ENCODE measurements at places on chromosomes 4 and X.

DNA sequence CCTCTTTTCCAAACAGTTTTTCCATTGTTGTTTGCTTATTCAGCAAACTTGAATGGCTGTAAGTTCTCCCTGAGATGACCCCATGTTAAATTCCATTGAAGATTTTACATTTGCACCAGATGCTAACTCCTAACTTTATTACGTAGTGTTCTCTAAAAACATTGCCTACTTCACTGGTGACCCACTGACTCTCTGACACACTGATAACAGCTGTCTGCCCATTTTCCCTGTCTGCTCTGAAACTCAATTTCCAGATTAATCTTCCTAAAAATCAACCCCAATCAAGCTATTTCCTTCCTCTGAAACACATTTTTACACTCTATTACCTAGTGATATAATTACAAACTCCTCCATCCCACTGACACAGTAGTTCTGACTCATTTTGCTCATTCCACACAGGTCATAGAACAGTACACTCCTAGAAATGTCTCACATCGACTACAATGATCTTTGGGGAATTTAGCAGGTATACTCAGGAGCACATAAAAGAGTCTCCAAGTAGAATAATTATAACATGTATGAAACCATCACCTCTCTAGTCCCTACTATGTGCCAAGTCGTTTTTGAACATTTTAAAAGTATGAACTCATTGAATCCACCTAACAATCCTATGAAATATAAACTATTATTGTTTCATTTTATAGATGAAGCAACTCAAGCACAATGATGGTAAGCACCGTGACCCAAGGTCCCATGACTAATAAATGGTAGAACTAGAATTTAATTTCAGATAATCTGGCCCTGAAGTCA, 210.9 kb downstream of the SLIT2 start:
- no peak for DNase-seq

DNA sequence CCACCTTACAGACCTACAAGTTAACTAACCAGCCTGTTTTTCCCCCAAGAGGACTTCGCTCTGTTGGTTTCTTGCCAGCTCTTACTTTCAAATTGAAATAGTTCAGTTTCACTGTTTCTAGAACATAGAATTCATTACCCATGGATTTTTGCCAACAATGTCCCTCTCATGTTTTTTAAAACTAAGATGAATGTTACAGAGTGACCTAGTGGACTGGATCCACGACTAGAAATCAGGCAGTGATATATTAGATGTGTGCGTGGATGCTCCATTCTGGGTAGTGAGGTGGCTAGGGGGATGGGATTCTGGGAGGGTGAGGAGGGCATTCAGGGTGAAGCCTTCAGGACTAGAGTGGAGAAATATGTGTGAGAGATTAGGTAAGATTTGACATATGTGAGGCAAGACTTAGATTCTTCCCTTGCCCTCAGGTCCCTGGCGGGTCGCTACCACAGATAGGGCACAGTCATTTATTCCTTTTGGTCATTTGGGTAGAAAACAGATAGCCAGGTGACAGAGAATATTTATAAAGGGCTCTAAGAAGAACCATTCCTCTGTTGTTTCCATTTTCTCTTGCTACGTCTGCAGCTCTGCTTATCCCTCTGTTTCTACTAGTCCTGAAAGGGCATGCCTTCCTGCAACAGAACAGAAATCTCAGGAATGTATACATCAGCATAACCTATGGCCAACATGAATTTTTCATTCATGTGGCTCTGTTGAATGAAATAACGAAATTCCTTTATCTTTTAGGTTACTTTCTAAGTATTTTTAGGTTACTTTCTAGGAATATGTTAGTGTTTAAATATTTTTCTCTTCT, 15.4 kb upstream of the JADE1 start:
- no peak for DNase-seq

DNA sequence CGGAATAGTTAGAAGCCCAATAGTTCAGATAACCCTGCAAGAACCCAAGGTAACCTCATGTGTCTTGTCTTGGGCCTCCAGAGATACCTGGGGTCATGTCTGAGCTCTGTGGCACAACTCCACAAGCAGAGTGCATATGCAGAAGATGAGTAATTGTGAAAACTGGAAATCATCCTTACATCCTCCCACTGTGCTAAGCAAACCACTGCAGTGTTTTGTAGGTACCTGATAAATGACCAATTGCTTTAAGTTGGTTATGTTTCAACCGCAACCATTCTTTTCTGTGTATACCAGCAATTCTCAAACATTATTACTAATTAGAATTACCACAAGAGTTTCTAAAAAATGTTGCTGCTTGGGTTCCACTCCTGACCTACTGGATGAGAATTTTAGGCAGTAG, 73.2 kb downstream of the CBLL2 start:
- DNase-seq = no peak

DNA sequence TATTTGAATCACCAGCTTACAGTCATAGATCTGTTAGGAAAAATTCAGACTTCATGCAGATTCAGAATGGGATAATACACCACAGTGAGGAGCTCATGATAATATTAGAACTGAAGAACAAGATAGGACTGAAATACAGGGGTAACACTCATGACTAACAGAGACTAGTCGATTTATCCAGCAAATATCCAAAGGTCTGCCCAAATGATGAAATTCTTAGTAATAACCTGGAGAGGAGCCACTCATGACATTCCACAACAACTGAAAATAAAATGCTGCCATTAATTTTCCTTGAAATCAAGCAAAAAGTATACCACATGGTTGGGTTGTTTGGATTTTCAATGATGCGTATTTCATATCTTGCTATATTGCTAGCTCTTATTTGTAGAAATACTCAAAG, 903.7 kb upstream of the ADGRL3 start:
- no peak for DNase-seq

DNA sequence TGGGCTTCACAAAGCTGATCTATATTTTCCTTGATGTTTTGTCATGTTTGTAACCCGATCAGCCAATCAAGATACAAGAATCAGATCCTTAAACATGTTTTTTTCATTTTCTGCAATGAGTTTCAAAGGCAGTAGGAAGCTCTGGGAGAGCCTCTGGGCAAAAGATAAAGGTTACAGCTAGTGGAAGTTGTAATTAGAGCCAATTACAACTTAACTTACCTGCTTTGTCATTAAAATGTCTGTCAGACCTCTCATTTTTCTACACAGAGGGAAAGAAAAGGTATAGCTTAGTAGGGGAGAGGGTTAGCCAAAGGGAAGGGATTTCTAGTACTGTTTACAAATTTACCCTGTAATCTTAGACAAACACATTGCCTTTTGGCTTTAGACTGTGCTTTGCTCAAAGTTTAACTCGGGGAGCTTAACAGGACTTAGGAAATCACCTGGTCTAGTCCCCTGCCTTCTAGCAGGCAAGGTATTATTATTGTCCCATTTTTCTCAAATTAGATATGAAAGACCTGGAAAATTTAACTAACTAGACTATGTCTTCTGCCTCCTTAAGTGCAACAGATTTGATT, 55.8 kb downstream of the FGF16 start:
- DNase-seq = no peak

DNA sequence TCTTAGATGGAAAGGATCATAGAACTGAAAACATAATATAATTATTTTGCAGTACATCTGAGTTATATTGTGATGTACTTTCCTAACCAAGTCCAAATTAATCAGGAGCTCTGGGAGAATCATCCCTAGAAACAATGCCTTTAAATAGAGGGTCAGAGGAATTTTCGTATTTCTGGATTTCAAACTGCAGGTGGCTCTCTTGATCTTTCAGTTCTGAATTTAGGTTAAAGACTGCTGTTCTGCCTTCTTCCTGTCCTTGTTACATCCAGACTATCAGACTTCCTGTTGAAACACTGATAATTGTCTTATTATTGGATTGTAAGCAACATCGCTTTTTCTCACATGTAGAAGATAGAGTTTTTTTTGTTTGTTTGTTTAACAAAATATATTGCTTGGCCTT, 142.7 kb downstream of the RPA4 start:
- DNase-seq = no peak

- no peak for DNase-seq
These were observed 14.0 kb downstream of the PNMA6F start for GRCh38 chrX:153307276-153308178.

DNA sequence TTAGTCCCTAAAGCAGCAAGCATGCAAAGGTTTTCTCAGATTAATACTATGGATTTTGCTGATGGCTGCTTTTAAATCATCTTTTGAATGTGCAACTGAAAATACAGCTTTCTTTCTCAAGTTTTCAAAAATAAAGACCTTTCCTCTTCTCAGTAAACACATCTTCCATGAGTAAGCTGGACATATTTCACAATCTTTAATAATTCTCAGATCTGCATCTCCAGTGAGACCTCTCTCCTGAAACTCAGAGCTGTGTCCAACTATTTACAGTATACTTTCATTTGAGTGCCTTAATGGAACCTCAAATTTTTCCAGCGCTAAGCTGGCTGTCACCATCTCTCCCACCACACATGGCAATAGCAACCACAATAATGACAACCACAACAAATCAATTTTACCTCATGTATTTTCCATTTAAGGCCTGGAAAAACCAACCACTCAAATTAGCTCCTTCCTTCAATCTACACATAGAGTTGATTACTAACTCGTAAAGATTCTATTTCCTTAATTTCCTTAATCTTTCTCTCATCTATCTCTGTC, 192.4 kb upstream of the RPL34 start:
- no peak for DNase-seq

GRCh38 chr4:33171873-33172525, 2451.8 kb downstream of the PCDH7 start:
- DNase-seq = no peak

- DNase-seq = peak; percentile 43
These were observed 3.9 kb downstream of the SPON2 start for GRCh38 chr4:1168191-1169101.

DNA sequence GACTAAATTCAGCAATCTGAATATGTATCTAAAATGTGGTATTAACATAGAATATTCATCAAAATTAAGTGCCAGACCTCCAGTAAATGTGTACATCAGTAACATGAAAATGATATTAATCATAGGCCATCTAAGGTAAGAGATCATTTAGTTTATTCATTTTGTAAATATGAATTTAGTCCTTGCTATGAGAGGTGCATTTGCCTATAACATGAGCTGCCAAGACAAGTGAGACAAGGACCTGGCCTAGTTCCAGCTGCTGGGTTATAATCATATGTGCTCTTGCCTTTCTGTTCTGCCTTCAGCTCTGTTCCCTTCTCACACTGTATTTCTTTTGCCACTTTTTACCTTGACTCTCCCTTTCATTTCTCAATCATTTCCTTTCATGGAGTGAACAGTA, 160.0 kb downstream of the STIM2 start:
- DNase-seq = no peak

GRCh38 chrX:133417364-133417763, 2.1 kb upstream of the GPC4 start:
- DNase-seq = no peak

- no peak for DNase-seq
These were observed 47.8 kb downstream of the GAB1 start for GRCh38 chr4:143384381-143384994.

DNA sequence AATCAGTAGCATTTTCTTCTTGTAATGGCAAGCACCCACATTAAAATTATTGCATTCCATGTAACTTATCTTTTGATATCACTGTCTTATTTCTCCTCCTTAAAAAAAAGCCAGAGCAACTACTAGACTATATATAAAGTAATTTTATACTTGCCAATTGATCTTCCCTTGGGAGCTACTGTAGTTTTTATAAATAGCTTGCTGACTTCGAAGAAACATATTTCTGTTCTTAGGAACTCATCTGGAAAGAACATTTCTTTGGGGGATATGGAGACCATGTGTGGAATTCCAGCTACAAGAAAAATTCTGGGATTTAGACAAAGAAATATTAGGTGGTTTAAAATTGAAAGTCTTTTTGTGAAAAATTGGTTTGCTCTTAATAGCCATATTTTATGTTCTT, 94.9 kb downstream of the BMPR1B start:
- no peak for DNase-seq

- DNase-seq = no peak
These were observed 162.4 kb upstream of the PRDX4 start for GRCh38 chrX:23504895-23505294.

DNA sequence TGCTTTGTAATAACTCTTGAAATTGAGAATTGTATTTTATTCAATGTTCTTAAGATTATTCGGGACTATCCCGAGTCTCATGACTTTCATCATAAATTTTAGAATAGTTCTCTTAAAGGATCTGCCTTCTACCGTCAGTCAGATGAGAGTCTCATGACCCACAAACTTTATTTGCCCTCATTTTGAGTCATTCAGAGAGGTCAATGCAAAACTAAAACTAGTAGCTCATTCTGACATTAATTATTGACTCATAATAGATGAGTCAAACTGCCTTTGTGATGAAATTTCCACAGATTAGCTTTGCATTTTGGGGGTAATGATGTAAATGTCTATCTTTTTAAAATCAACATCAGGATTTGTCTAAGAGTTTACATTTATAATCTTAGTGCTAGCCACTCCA, 1527.3 kb downstream of the TECRL start:
- no peak for DNase-seq

DNA sequence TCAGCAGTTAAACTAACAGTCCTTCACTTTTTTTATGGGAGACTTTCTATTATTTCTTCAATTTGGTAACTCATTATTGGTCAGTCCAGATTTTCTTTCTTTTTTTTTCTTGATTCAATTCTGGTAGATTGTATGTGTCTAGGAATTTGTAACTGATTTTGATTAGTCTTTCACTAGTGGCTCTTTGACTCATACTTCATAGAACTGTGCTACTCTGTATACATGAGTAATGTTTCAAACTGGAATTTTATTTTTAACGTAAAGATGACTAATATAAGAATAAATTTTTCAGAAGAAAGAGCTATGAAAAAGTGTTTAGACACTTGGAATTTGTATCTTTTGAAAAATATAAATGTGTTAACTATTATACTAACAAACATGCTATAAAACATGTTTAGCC, 813.0 kb downstream of the TRAM1L1 start:
- DNase-seq = no peak
